Esophagus muscularis mucosa (tissue), 4 donors: ENCODE measurements at places on chromosomes 11 and 22. TPM values are rescaled to one million over a fixed set of nuclear protein-coding genes. Genes with fewer than 3 reads are reported as not detected.

OR4A47 gene
- not detected for total RNA-seq

OR4A16 gene
- total RNA-seq, result not detected

SYT7 gene
- total RNA-seq, result 1.3 TPM

RASD2 gene
- 53.6 TPM for total RNA-seq

HSPB2 gene
- total RNA-seq, result 3.5 TPM

DNA sequence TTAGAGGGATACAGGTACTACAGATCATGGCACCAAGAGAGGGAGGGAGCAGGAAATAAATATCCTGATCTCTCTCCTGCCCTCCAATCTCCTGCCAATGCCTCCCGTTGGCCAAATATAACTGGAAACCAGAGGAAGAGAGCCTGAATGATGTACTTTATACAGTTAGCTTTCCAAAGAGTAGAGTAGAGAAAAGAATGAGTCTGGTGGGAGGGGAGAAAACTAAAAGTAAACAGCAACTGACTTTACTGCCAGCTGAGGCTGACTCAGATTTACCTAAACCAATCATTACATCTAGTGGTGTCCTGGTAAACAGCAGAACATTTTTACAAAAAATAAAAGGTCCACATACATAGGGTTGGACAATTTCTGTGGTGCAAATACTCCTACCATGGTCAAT is 5.1 kb downstream of the MPZL3 start:
- peaks cover 11% of the 10 kb centered on the region for H3K27me3 ChIP-seq
- no peak overlapping the region for H3K27ac ChIP-seq
- H3K4me1 ChIP-seq, result no peaks in the 10 kb centered on the region
- no peaks in the 10 kb centered on the region for H3K36me3 ChIP-seq
- no peak overlapping the region for H3K4me3 ChIP-seq

DNA sequence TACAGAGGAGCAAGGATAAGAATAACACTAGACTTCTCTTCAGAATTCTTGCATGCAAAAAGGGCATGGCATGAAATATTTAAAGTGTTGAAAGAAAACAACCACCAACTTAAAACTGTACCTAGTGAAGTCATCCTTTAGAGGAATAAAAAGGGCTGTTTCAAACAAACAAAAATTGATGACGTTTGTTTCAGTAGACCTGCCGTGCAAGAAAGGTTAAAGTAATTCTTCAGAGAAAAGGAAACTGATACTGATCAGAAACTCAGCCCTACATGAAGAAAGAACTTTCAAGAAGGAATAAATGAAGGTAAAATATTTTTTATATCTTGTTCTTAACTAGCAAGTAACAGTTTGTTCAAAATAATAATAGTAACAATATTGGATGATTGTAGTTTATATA is 27.5 kb downstream of the MRGPRX2 start:
- no peak for DNase-seq
- H3K4me3 ChIP-seq, result no peak overlapping the region
- no peak overlapping the region for H3K27ac ChIP-seq
- H3K27me3 ChIP-seq, result peaks cover 4% of the 10 kb centered on the region
- no peaks in the 10 kb centered on the region for H3K36me3 ChIP-seq
- no peaks in the 10 kb centered on the region for H3K4me1 ChIP-seq

DNA sequence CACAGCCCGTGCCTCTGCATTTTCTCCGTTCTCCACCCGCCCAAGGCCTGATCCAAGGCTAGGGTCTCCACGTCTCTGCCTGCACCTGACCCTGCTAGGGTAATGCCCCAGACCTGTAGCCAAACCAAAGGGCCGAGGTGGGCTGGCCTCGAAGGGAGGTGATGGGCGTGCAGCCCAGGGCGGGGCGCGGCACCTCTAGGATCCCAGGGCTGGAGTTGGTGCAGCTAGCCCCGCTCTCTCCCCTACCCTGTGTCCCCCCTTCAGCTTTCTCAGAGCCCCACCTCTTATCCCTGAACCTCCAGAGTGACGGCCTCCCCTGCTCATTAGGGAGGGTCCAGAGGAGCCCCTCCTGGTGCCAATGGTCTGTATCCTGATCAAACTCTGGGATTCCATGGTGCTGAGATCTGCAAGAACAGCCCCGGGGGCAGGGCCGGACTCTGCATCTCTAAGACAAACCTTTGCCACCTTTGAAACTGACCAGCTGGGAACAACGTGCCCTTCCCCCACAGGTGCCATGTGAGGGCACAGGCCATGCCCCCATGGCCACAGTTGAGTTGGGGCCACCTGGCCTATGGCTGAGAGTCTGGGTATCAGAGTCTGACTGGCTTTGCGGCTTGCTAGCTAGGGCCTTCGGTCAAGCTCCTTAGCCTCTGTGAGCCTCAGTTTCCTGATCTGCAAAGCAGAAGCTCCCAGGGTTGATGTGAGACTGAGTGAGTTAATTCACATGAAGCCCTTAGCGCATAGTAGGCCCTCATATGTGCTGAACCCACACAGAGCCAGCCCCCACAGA is 23.1 kb upstream of the CBX7 start:
- no peak overlapping the region for H3K4me3 ChIP-seq
- no peak for DNase-seq
- H3K27ac ChIP-seq, result peak overlapping the region; percentile 72

DNA sequence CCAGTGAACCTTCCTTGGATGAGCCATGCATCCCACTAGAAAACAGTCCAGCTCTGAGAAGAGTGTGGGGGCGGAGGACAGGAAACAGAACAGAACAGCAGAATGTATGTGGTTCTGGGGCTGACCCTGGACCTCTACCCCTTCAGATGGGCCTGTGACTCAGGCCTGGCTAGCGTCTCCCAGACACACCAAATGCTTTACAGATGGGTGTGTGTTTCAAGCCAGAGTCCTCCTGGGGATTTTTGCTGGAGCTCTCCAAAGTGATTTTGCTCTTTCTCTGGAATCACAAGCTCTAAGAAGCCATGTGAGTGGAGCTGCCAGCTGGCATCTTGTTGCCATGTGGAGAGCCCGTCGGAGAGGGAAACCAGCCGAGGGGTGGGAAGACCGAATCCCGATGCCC is 13.2 kb upstream of the C1QTNF4 start:
- peaks cover 26% of the 10 kb centered on the region for H3K36me3 ChIP-seq
- H3K27ac ChIP-seq, result no peak overlapping the region
- no peak for DNase-seq
- no peaks in the 10 kb centered on the region for H3K27me3 ChIP-seq
- no peak overlapping the region for H3K4me3 ChIP-seq

DNA sequence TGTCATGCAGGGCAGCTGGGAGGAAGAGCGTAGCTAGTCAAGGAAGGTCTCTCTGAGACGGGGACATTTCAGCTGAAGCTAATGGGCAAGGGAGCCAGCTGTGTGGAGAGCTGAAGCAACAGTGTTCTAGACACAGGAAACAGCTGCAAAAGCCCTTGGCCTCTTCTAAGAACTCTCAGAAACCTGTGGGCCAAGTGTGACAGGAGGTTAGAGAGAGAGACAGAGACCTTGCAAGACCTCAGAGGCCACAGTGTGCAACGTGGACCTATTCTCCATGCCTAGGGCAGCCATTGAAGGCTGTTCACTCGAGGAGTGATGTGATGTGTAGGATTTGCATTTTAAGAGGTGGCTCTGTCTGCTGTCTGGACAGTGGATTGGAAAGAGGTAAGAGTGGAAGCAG is 48.7 kb upstream of the TNRC6B start:
- no peaks in the 10 kb centered on the region for H3K4me1 ChIP-seq
- H3K4me3 ChIP-seq, result no peak overlapping the region
- no peak for DNase-seq
- no peaks in the 10 kb centered on the region for H3K27me3 ChIP-seq
- no peak overlapping the region for H3K27ac ChIP-seq
- H3K36me3 ChIP-seq, result peaks cover 4% of the 10 kb centered on the region

- no peaks in the 10 kb centered on the region for H3K27me3 ChIP-seq
- H3K27ac ChIP-seq, result no peak overlapping the region
- H3K4me1 ChIP-seq, result no peaks in the 10 kb centered on the region
- no peak for DNase-seq
- no peak overlapping the region for H3K4me3 ChIP-seq
Observed at GRCh38 chr22:44759001-44759400, 6.6 kb downstream of the ARHGAP8 start.

GRCh38 chr11:122593473-122594420 is 61.8 kb upstream of the UBASH3B start:
- H3K36me3 ChIP-seq, result no peaks in the 10 kb centered on the region
- DNase-seq, result no peak
- no peak overlapping the region for H3K4me3 ChIP-seq

DNA sequence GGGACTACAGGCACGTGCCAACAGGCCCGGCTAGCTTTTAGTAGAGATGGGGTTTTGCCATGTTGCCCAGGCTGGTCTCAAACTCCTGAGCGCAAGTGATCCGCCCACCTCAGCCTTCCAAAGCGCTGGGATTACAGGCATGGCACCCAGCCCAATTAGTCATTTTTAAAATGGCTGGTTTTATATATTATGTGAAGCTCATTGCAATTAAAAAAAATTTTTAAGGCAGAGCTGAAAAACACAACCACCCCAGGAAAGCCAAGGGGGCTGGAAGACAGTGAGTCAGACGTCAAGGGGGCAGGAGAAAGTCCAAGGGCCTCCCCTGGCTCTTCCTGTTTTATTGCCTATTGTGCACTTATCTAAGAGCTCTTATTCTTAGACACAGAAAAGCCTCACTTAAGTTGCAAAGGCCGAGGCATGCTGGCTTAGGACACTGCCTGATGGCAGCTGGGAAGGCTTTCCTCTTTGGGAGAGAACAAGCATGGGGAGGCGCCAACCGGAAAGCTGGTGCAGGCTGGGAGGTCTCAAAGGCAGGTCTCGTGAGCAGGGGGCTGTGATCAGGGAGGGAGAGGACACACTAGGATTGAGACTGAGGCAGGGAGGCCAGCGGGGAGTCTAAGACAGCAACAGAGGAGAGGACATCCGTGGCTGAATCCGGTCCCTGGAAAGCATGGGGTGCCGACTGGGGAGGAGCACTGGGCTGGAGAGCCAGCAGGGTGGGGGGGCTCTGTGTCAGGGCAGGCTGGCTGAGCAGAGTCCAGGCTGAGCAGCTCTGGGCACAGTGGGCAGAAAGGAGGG is 11.1 kb upstream of the OSM start:
- no peak overlapping the region for H3K4me3 ChIP-seq
- H3K4me1 ChIP-seq, result peaks cover 9% of the 10 kb centered on the region
- H3K27ac ChIP-seq, result peak overlapping the region; percentile 65
- peaks cover 5% of the 10 kb centered on the region for H3K36me3 ChIP-seq
- no peak for DNase-seq

DNA sequence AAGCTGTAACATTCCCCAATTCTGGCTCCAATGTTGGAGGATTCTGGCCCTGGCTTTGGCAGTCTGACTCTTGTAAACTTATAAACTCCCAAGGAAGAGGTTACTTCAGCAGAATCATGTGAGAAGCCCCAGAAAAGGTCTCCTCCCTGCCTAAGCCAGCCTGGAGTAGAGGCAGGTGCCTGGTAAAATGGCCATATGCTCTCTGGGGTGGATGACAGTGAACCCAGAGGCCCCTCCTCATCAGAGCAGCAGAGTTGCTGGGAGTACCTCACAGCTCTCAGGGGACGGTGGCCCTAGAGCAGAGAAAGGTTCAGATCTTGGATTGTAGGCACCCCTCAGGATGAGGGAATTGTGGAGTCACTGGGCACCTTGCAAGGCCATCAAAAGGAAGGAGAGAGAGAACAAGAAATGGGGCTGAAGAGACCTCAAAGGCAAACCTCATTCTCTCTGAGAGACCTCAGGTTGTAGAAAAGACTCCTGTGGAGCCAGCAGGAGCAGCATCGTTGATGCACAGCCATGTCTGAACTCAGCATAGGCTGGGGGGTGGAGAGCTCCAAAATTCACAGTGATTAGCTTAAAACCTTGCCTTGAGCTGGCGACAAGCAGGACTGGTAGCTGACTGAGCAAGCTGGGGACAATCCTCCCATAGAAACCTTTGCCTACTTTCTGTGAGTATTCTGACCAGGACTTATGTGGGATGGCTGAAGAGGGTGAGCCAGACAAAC is 4.9 kb upstream of the P2RY6 start:
- DNase-seq, result no peak
- H3K36me3 ChIP-seq, result no peaks in the 10 kb centered on the region
- no peaks in the 10 kb centered on the region for H3K27me3 ChIP-seq
- no peak overlapping the region for H3K4me3 ChIP-seq

DNA sequence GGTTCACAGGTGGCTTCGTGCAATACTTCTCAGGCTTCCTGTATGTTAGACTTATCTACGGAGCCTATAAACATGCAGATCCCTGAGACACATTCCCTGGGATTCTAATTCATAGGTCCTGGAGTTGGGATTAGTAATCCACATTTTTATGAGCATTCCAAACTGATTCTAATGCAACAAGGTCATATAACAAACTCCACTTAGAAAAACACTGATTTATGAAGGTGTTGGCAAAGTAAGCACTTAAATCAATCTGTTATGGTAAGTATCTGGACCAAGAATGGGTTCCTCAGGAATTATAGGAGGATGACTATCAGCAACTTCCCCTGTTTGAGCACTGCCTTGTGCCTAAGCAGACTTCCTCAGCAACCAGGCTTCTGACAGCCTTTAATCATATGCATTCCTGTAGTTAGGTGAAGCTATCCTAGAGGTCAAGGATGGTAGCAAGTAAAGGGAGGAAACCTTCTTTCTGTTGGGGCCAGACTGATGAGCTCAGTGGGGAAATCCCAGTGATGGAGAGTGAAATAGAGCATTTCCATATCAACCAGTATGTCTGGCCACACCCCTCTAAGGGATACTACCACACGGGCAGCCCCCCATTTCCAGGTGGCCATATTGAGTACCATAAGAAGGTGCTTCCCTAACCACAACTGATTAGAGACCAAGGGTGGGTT is 89.6 kb downstream of the RASSF10 start:
- no peak overlapping the region for H3K27ac ChIP-seq
- DNase-seq, result peak; percentile 55
- no peaks in the 10 kb centered on the region for H3K27me3 ChIP-seq
- no peak overlapping the region for H3K4me3 ChIP-seq

GRCh38 chr11:19281041-19281440 is 40.3 kb upstream of the E2F8 start:
- no peaks in the 10 kb centered on the region for H3K4me1 ChIP-seq
- H3K27ac ChIP-seq, result no peak overlapping the region
- no peaks in the 10 kb centered on the region for H3K36me3 ChIP-seq
- DNase-seq, result no peak
- H3K4me3 ChIP-seq, result no peak overlapping the region
- H3K27me3 ChIP-seq, result no peaks in the 10 kb centered on the region

GRCh38 chr11:2881981-2882375 is 3.6 kb downstream of the CDKN1C start:
- H3K4me1 ChIP-seq, result peaks cover 39% of the 10 kb centered on the region
- no peaks in the 10 kb centered on the region for H3K27me3 ChIP-seq
- no peak for DNase-seq
- H3K36me3 ChIP-seq, result peaks cover 21% of the 10 kb centered on the region
- peak overlapping the region; percentile 44 for H3K27ac ChIP-seq

DNA sequence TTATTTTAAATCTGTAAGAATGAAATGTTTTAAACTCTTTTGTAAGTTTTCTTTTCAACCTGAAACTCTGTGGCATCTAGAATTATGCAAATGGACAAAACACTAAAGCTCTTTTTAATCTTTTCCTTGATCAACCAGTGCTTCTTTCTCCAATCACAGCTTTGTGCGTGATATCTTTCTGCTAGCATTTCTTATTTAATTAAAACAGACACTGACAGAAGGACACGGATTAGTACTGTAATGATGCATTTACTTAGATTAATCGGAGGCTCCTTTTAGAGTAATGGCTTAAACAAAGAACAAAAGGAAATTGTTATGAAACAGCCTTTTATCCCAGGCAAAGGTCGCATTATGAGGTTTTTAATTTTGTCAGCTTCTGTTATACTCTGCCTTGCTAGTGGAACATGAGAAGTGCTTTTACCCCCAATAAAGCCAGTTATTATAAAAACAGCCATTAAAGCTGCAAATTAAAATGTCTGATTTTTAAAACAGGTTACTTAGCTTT is 48.5 kb upstream of the SOX6 start:
- H3K27ac ChIP-seq, result no peak overlapping the region
- no peaks in the 10 kb centered on the region for H3K27me3 ChIP-seq
- H3K36me3 ChIP-seq, result no peaks in the 10 kb centered on the region
- no peak overlapping the region for H3K4me3 ChIP-seq
- H3K4me1 ChIP-seq, result no peaks in the 10 kb centered on the region
